ENCODE measurements at places on chromosomes 7 and 10.

DNA sequence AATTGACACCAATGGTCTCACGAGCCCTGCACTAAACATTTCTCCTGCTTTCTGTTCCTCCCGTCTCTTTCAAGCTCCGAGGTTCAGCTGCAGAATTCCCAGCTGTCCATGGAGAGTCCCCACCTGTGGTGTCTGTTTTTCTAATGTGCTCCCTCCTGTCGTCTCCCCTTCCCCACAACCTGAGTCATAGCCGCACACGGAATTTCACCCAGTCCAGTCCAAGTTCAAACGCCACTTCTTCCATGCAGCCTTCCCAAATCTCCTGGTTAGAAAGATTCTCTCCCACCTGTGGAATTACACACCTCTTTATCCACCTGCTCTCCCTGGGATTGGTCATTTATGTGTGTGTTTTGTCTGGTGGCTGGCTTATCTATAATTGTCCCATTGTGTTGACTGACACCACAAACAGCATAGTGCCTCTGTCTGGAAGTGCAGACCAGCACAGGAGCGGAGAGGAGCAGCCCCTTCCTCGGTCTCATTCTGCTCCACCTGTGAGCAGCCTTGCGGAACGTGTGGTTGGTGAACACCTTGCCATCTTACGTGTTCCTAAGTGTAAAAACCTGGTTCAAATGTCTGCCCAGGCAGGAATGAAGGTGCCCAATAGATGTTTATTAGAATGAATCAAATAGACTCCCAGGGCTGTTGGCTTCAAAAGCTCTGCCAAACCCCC lies 3.3 kb upstream of the DIP2C start:
- DNase-seq: no peak

GRCh38 chr7:21758286-21758685 lies 187.4 kb downstream of the CDCA7L start:
- no peak for DNase-seq

- no peak for DNase-seq
Measured at GRCh38 chr7:2837496-2837895, 6.6 kb downstream of the GNA12 start.

- DNase-seq: no peak
Measured at GRCh38 chr10:77974396-77975074, 48.0 kb upstream of the DLG5 start.

Data from activated gamma-delta T cell treated with anti-CD3 and anti-CD28 coated beads, Interleukin-2, amount 50 U/mL, for 16 hours (primary cell).